ENCODE measurements at places on chromosomes 2 and 18. TPM values are rescaled to one million over a fixed set of nuclear protein-coding genes. Genes with fewer than 3 reads are reported as not detected.

Gene NCKAP1
- 157 TPM for total RNA-seq

Gene GREB1L
- total RNA-seq = 3.8 TPM

DNA sequence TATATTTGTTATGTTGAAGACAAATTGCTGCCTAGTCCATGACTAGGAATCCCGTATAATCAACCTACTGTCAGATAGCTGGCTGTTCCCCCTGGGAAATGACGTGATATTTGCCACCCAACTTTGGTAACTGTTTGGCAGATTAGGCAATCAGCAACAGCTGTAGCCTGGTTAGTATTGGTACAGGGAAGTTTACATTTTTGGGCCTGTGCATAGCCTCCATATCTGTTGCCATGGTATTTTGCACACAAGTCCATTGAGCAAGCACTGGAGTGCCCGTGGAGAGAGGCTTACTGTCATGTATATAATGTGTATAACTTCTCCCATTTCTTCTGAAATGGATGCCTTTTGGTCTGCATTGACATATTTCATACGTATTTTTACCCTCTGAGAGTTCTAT is 27.7 kb downstream of the BIRC6 start:
- H3K27me3 ChIP-seq = no peaks in the 10 kb centered on the region
- peaks cover 20% of the 10 kb centered on the region for H3K36me3 ChIP-seq
- no peaks in the 10 kb centered on the region for H3K4me1 ChIP-seq
- no peak overlapping the region for H3K4me3 ChIP-seq

DNA sequence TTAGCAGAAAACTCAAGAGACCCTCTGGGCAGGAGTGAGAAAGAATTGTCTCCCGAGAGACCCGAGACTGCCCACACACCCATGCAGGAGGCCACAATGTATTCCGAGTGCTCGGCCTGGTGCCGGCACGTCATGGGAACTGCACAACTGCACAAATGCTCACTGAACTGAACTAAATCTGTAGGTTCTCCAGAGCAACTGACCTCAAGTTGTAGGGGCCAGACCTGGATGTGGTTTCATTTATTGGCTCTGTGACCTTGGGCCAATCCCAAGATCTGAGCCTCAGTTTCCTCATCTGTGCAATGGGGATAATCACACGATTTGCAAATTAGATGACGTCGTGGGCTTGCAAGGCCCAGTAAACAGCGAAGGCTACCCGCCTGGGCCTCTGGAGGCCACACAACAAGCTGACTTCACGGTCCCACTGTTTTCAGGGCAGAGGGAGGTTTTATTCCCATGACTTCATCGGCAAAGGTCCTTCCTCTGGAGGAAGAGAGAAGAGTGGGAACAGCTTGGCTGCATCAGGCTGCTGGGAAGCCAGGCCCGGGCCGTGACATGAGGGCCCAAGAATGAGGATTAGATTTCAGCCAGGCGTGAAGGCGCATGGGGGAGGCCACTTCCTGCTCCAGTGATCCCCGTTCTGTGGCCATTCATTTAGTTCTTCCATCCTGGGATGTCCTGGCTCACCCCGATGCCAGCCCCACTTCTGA is 3.6 kb upstream of the ERFE start:
- no peaks in the 10 kb centered on the region for H3K36me3 ChIP-seq
- H3K4me1 ChIP-seq = peaks cover 7% of the 10 kb centered on the region
- DNase-seq = no peak
- H3K27ac ChIP-seq = no peak overlapping the region

Gene TGOLN2
- total RNA-seq = 171 TPM

DNA sequence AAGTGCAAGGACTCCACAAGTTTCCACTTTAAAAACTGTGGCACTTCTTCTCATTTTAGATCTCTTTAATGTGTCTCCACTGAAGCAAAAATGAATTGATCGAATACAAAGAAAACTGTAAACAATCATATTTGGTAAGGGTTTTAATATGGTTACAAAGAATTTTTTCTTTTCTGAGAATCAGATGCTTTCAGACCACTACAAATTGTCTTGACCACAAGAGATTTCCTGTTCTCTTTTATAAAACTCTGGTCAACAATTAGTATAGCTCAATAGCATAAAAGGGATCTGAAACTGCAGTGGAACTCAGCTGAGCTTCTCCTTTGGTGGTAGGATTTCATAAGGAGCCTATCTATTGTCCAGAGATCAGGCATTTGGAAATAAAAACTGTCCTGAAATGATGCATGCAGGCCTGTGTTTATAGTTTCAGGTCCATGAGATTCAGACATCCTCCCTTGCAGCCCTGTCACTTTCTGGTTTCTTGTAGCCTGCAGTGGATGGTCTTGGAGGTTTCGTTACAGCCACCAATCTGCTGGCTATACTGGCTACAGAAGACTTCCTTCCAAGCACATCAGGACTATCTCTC is 120.0 kb downstream of the DOCK10 start:
- H3K4me3 ChIP-seq = no peak overlapping the region
- H3K27ac ChIP-seq = no peak overlapping the region
- H3K36me3 ChIP-seq = no peaks in the 10 kb centered on the region
- no peak for DNase-seq
- H3K27me3 ChIP-seq = no peaks in the 10 kb centered on the region

DNA sequence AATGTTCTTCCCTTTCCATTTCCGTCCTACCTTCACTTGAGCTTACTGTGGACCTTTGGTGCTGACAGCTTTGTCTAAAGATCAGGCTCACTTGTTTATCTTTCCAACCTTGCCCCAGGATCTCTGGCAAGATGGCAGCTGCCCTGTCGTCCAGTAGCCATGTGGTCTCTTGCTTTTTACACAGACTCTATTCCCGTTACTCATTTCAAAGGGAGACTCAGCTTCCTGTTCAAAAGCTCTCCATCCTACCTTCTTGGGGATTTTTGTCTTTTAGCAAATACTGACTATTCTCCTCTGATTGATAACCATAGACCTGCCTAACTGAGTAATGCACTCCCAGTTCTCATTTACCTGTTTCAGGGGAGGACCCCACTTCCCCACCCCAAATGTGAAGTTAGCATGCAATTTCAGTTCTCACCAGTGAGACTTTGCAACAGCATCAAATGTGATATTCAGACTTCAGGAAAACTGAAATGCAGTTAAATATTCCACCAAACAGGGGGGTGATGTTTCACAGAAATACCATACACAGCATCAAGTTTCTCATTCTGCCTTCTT is 184.4 kb downstream of the MYO3B start:
- no peaks in the 10 kb centered on the region for H3K36me3 ChIP-seq
- peaks cover 10% of the 10 kb centered on the region for H3K4me1 ChIP-seq
- DNase-seq = no peak
- peaks cover 28% of the 10 kb centered on the region for H3K27me3 ChIP-seq
- no peak overlapping the region for H3K27ac ChIP-seq

- no peaks in the 10 kb centered on the region for H3K36me3 ChIP-seq
- no peak for DNase-seq
- no peak overlapping the region for H3K4me3 ChIP-seq
- no peak overlapping the region for H3K27ac ChIP-seq
- H3K27me3 ChIP-seq = no peaks in the 10 kb centered on the region
- no peaks in the 10 kb centered on the region for H3K4me1 ChIP-seq
Measured at GRCh38 chr18:78778651-78779050, 201.0 kb upstream of the SALL3 start.
